ENCODE measurements at places on chromosomes 6 and 20.

DNA sequence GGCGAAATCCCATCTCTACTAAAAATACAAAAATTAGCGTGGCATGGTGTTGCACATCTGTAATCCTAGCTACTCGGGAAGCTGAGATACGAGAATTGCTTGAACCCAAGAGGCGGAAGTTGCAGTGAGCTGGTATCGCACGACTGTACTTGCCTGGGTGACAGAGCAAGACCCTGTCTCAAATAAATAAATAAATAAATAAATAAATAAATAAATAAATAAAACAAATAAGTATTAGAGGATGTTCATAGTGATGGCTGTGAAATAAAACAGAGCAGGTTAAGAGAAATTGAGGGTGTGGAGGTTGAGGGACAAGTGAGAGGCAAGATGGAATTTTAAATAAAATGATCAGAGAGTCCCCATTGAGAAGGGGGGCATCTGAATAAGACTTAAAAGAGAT, 124.7 kb upstream of the DST start:
- H3K4me1 ChIP-seq, result no peaks in the 10 kb centered on the region
- no peak overlapping the region for H3K27ac ChIP-seq
- no peaks in the 10 kb centered on the region for H3K27me3 ChIP-seq
- H3K36me3 ChIP-seq, result no peaks in the 10 kb centered on the region
- H3K4me3 ChIP-seq, result no peak overlapping the region

- no peak overlapping the region for H3K27ac ChIP-seq
- H3K36me3 ChIP-seq, result no peaks in the 10 kb centered on the region
- peaks cover 9% of the 10 kb centered on the region for H3K4me1 ChIP-seq
- H3K4me3 ChIP-seq, result no peak overlapping the region
- H3K27me3 ChIP-seq, result peaks cover 19% of the 10 kb centered on the region
Observed at GRCh38 chr6:155157101-155157500, 106.7 kb upstream of the CLDN20 start.

- no peaks in the 10 kb centered on the region for H3K4me1 ChIP-seq
- no peak overlapping the region for H3K4me3 ChIP-seq
- H3K27me3 ChIP-seq, result peaks cover 75% of the 10 kb centered on the region
- no peaks in the 10 kb centered on the region for H3K36me3 ChIP-seq
Observed at GRCh38 chr20:31974951-31975487, 7.1 kb downstream of the XKR7 start.

DNA sequence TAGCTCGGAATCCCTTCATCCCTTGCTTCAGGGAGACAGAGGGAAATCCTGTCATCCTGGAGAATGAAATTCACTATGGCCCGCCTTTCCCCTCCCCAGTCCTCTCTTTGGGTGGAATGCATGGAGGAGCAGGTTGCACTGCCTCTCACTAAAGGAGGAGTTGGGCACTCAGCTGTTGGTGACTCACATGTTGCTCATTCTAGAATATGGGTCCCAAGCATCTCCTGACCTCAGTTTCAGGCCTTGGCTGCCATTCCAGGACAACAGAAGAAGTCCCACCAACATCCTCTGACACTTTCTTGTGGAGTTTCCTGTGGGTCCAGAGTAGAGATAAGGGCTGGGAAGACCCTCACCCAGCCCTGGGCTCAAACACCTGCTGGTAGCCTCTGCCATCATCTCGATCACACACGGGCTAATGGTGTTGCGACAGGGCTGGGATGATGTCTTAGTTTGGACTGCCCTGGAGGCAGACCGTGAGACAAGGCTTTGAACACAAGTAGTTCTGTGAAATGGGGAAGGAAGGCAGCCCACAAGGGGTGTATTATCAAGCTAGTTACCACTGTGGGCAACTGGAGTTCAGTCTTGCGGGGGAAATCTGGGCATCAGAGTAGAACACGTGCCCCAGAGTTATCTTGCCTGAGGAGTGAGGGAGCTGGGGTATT, 52.4 kb upstream of the RNF24 start:
- no peaks in the 10 kb centered on the region for H3K27me3 ChIP-seq
- no peak overlapping the region for H3K27ac ChIP-seq
- H3K4me3 ChIP-seq, result no peak overlapping the region
- H3K4me1 ChIP-seq, result peaks cover 3% of the 10 kb centered on the region
- no peak for DNase-seq

- H3K27ac ChIP-seq, result no peak overlapping the region
- no peak overlapping the region for H3K4me3 ChIP-seq
- H3K27me3 ChIP-seq, result no peaks in the 10 kb centered on the region
- DNase-seq, result no peak
- no peaks in the 10 kb centered on the region for H3K4me1 ChIP-seq
Observed at GRCh38 chr6:9612489-9612888, 802.4 kb downstream of the TFAP2A start.

GRCh38 chr20:38256021-38256420, 4.5 kb downstream of the KIAA1755 start:
- H3K4me3 ChIP-seq, result no peak overlapping the region
- peaks cover 44% of the 10 kb centered on the region for H3K27me3 ChIP-seq
- no peaks in the 10 kb centered on the region for H3K4me1 ChIP-seq
- H3K36me3 ChIP-seq, result no peaks in the 10 kb centered on the region
- H3K27ac ChIP-seq, result no peak overlapping the region
- DNase-seq, result no peak

DNA sequence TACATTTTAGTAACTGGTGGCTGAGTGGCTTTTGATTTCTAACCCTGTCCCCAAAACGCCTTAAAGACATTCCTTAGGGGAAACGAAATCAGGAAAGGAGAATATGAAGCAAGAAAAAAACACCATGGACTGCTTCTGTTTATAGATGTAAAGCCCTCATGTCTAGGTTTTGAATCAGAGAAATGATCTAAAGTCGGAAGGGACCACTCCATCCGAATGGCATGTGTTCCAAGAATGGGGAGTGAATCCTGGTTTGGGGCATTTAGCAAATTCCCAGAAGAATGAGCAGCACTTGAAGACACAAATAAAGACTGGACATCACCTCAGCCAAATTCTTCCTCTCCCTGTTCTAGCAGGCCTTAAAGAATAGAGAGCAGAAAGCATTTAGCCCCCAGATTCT, 65.6 kb downstream of the CAP2 start:
- H3K27me3 ChIP-seq, result peaks cover 17% of the 10 kb centered on the region
- H3K4me3 ChIP-seq, result no peak overlapping the region
- H3K27ac ChIP-seq, result no peak overlapping the region
- no peaks in the 10 kb centered on the region for H3K36me3 ChIP-seq

GRCh38 chr20:22159276-22159675, 425.1 kb downstream of the FOXA2 start:
- H3K4me1 ChIP-seq, result no peaks in the 10 kb centered on the region
- H3K4me3 ChIP-seq, result no peak overlapping the region
- no peaks in the 10 kb centered on the region for H3K27me3 ChIP-seq

DNA sequence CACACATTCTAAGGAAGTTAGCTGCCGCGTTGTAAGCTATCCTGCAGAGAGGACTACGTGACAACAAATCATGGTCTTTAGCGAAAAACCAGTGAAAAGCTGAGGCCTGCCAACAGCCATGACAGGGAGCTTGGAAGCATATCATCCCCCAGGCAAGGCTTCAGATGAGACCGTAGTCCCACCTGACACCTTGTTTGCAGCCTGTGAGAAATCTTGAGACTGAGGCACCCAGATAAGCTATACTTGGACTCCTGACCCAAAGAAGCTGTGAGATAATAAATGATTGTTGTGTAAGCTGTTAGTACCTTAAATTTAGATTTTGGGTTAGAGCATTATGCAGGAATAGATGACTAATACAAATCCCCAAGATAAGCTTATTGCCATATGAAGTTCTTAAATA, 45.4 kb upstream of the SENP6 start:
- no peaks in the 10 kb centered on the region for H3K36me3 ChIP-seq
- no peak for DNase-seq
- peaks cover 2% of the 10 kb centered on the region for H3K4me1 ChIP-seq
- no peak overlapping the region for H3K4me3 ChIP-seq
- H3K27ac ChIP-seq, result no peak overlapping the region
- H3K27me3 ChIP-seq, result peaks cover 1% of the 10 kb centered on the region

DNA sequence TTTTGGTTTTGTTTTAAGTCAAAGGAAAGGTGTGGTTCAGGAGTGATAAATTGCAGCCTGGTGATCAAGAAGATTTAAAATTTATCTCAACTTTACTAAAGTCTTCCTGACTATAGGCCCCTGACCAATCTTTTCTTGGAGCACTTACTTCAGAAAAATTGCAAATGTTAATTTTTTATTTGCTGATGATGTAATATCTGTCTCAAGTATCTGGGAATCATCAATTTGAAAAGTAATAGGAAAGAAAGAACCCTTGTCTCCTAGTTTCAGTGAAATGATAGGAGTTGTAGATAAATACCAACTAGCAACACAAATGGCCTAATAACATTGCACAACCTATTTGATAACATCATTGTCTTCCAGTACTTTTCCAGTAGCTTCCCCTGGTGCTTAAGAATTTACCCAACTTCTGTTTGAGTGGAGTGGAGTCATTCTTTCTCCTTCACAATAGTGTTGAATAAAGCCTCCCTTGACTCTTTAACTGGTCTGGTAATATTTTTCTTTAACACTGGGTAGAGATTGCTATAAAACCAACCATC, 648.3 kb upstream of the ADGRB3 start:
- H3K27me3 ChIP-seq, result no peaks in the 10 kb centered on the region
- DNase-seq, result no peak
- no peak overlapping the region for H3K4me3 ChIP-seq
- no peaks in the 10 kb centered on the region for H3K36me3 ChIP-seq
- H3K27ac ChIP-seq, result no peak overlapping the region
- no peaks in the 10 kb centered on the region for H3K4me1 ChIP-seq

GRCh38 chr20:51608061-51608460, 65.5 kb upstream of the NFATC2 start:
- DNase-seq, result no peak
- no peaks in the 10 kb centered on the region for H3K36me3 ChIP-seq
- H3K27me3 ChIP-seq, result no peaks in the 10 kb centered on the region
